ENCODE measurements at places on chromosomes 3 and 15.

GRCh38 chr3:189903562-189904250 is 217.0 kb downstream of the P3H2 start:
- no peak for DNase-seq

GRCh38 chr3:177470197-177470941 is 273.1 kb upstream of the TBL1XR1 start:
- no peak for DNase-seq

- no peak for DNase-seq
These were observed 128.2 kb upstream of the MEF2A start for GRCh38 chr15:99437315-99438223.

GRCh38 chr3:29757054-29757777 is 476.3 kb downstream of the RBMS3 start:
- no peak for DNase-seq

- DNase-seq: no peak
These were observed 567.7 kb downstream of the NAALADL2 start for GRCh38 chr3:175426805-175427204.

GRCh38 chr3:4670352-4670751 is 177.2 kb downstream of the ITPR1 start:
- no peak for DNase-seq

Measured in T-helper 1 cell (primary cell).